ENCODE measurements at places on chromosomes 13 and 19.
A peak's percentile ranks its signal among the peaks of the same experiment; 100 is the strongest.

DNA sequence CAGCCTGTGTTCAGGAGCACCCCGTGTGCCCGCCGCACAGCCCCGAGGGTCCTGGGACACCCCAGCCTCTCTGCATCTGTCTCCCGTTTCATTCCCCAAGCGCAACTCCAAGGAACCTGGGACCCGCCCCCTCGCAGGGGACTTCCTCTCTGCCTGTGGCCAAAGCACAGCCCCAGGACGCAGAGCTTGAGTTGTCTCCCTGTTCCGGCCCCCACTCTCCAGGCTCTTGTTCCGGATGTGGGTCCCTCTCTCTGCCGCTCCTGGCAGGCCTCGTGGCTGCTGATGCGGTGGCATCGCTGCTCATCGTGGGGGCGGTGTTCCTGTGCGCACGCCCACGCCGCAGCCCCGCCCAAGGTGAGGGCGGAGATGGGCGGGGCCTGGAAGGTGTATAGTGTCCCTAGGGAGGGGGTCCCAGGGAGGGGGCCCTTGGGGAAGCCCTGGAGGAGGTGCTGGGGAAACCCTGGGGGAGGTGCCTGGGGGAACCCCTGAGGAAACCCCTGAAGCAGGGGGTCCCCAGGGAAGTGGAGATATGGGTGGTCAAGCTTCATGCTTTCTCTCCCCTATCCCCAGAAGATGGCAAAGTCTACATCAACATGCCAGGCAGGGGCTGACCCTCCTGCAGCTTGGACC lies 1.3 kb downstream of the HCST start:
- H3K4me3 ChIP-seq = peak overlapping the region; percentile 33
- peaks cover 16% of the 10 kb centered on the region for H3K4me1 ChIP-seq
- H3K27me3 ChIP-seq = no peaks in the 10 kb centered on the region

DNA sequence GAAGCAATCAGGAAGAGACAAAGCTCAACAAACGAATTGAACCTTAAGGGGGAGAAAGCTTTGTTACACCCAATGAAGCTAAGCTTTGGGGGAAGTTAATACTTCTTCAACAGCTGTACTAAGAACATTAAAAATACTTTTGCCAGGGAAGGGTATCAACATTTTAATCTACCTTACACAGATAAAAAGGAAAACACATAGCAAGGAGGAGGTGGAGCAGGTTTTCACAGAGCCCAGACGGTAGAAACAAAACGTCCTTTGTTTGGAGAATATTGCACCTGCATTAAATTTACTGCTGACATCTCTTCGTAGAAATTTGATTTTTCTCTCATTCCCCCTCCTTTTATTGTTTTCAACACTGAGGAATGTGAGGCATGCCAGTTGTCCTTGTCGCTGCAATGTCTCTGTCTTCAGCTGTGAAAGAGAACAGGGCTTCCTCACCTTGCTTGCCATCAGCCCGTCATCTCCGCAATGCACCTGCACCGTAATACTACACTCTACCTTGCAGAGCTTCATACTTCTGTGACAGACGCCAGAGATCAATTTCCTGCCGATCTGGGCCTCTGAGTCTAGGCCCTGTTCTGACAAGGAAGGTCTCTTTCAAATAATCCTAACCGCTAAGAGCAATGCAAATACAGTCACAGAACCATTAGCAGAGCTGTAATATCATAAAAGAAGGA lies 270.8 kb downstream of the SPRY2 start:
- H3K27me3 ChIP-seq = no peaks in the 10 kb centered on the region
- no peak overlapping the region for H3K27ac ChIP-seq
- H3K36me3 ChIP-seq = no peaks in the 10 kb centered on the region
- no peak for DNase-seq
- H3K4me3 ChIP-seq = no peak overlapping the region
- no peaks in the 10 kb centered on the region for H3K4me1 ChIP-seq

DNA sequence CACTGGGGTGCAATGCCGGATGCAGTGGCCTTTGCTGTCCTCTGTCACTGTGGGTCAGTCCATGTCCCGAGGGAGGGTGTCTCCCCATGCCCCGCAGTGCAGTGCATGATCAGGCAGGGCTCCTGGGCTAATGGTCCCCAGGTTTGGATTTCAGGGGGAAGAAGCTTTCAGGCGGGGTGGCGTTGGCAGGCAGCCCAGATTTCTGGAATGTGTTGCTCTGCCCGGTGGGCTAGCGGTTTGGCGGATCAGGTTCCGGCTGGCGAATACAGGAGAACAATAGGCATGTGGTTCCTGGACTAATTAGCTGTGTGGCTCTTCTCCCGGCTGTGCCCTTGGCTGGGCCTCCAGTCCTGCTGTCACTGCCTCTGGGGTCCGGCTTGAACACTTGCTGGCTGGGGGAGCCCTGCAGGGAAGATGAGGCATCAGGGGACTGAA lies 141.3 kb downstream of the FGF9 start:
- no peak overlapping the region for H3K4me3 ChIP-seq
- no peaks in the 10 kb centered on the region for H3K4me1 ChIP-seq
- no peaks in the 10 kb centered on the region for H3K27me3 ChIP-seq
- H3K27ac ChIP-seq = no peak overlapping the region
- no peaks in the 10 kb centered on the region for H3K36me3 ChIP-seq

DNA sequence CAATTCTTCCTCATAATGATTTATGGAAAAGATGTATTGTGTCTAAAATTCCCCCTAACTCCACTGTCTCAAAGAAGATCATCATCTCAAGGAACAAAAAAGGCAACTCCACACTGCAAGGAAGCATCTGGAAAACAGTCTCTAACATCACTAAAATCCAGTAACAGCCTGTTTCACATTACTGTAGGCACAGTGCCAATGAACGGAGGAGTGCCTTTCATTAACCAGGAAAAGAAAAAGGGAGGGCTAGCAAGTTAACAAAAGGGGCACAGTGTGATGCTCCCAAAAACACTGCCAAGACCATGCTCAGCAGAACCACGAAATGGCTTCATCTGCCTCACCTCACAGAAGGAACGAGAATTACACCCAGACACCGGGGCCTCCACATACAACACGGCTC lies 8.5 kb downstream of the TMTC4 start:
- H3K4me1 ChIP-seq = no peaks in the 10 kb centered on the region
- H3K27ac ChIP-seq = no peak overlapping the region
- peaks cover 34% of the 10 kb centered on the region for H3K36me3 ChIP-seq

GRCh38 chr19:2561221-2561620 lies 85.3 kb downstream of the GADD45B start:
- no peaks in the 10 kb centered on the region for H3K27me3 ChIP-seq
- DNase-seq = no peak
- peaks cover 8% of the 10 kb centered on the region for H3K4me1 ChIP-seq
- no peak overlapping the region for H3K27ac ChIP-seq

DNA sequence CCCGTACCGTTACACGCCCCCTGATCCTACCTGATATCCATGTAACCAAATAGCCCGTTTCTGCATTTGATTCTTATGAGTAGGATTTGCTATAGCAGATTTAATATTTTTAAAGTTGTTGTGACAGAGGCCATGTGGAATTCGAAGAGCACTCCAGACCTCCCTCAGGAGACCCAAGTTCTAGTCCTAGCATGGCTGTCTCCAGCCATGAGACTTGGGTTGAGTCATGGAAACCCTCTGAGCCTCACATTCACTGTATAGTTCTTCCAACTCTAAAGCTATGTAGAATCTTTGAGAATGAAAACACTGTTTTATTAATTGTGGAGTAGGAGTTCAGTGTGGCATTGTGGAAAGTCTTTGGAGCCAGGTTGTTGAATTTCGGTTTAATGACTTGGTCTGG lies 8.0 kb upstream of the GPR183 start:
- peaks cover 7% of the 10 kb centered on the region for H3K36me3 ChIP-seq
- DNase-seq = no peak
- peak overlapping the region; percentile 26 for H3K27ac ChIP-seq
- H3K4me3 ChIP-seq = no peak overlapping the region
- no peaks in the 10 kb centered on the region for H3K27me3 ChIP-seq
- H3K4me1 ChIP-seq = peaks cover 28% of the 10 kb centered on the region

- peak; percentile 57 for DNase-seq
- peak overlapping the region; percentile 81 for H3K27ac ChIP-seq
- H3K4me1 ChIP-seq = peaks cover 51% of the 10 kb centered on the region
- peaks cover 9% of the 10 kb centered on the region for H3K36me3 ChIP-seq
Observed at GRCh38 chr19:45955905-45956608, 17.6 kb downstream of the NOVA2 start.

DNA sequence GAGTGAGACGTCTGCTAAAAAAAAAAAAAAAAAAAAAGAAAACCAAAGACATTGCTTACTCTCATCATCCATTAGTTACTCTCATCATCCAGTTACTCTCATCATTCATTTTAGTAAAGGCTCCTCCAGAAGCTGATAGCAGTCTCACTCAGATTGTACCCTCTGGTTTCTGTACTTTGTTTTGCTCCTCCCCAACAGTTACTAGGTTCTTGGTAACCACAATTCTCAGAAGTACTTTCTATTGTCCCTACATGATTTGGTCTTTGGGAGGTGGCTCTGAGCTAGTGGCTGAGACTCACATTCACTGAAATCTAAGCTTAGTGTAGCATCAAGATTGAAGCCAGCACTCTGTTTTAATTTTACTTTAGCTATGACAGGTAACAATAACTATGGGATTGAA lies 14.3 kb downstream of the ERICH4 start:
- H3K4me3 ChIP-seq = no peak overlapping the region
- DNase-seq = no peak
- H3K4me1 ChIP-seq = peaks cover 22% of the 10 kb centered on the region
- peak overlapping the region; percentile 75 for H3K27ac ChIP-seq
